ENCODE measurements at places on chromosomes 6 and 20.

- no peak for DNase-seq
Observed at GRCh38 chr6:163192591-163192990, 221.9 kb upstream of the QKI start.

GRCh38 chr6:30917041-30917440 lies 3.0 kb downstream of the VARS2 start:
- DNase-seq, result no peak

DNA sequence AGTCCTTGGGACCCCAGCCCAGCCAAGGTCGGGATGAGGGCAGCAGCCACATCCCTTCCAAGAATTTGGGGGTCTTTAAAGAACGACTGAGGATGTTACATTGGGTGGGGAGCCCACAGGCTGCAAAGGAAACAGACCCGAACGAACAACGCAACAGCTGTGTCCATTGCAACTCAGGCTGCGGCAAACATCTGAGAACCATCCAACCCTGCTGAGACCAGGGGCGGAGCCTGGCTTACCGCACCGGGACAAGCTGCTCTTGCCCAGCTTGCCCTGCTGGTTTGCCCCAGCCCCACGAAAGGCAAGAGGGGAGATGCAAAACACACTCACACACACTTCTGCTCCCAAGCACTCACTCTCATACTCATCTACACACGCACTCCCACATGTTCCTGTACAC lies 21.5 kb upstream of the TAF4 start:
- no peak for DNase-seq

DNA sequence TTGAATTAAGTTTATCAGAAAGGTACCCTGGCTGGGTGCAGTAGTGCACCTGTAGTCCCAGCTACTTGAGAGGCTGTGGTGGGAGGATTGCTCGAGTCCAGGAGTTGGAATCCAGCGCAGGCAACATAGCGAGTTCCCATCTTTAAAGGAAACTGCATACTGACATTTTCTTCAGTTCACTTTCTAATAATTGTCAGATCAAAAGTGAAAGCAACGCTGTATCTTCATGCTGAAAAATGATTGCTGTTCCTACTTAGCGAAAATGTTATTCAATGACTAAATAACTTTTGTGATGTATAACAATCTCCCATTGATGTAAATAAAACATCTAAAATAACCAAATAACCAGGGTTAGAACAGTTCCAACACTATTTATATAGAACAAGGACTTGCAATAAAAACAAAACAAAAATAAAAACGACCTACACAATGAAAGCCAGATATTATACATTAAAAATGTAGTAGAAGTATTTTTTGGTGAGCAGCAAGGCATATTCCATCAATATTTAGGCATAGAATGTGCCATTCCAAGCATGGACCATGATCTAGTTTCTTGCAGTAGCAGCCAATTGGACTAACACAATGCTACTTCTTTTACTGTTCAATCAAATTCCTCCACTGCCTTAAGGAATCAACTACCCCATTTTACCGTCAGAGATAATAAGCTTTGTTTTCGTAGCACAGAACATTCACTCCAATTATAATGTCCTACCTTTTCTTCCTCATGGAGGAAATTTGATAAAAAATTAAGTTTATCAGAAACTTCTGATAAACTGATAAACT lies 1.5 kb downstream of the LATS1 start:
- DNase-seq, result no peak

GRCh38 chr6:87687296-87687695 lies 14.7 kb downstream of the AKIRIN2 start:
- no peak for DNase-seq

DNA sequence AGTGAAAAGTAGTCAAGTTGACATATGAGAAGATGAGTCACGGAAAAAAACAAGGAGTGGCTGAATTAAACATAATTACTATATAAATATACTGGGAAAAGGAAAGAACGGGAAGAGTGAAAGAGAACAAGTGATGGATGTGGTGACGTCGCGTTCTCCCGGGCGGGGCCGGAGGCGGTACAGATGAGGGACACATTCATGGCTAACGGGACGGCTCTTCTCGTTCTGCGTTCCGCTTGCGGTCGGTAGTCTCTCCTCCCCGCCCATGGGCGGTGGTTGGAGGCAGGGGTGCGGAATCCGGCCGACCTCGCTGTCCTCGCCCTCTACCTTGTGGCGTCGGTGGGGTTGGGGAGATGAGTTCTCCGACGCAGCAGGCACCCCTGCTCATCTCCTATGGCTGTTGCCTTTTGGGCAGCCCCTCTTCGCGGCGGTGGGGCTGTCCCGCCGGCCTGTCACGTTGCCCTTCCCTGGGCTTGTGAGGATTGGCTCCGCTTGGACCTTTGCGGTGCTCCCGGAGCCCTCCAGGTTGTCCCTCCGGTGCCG lies 22.5 kb downstream of the HLA-G start:
- peak; percentile 29 for DNase-seq

Measured in naive thymus-derived CD8-positive, alpha-beta T cell (primary cell).